ENCODE measurements at places on chromosomes 7 and 10.

DNA sequence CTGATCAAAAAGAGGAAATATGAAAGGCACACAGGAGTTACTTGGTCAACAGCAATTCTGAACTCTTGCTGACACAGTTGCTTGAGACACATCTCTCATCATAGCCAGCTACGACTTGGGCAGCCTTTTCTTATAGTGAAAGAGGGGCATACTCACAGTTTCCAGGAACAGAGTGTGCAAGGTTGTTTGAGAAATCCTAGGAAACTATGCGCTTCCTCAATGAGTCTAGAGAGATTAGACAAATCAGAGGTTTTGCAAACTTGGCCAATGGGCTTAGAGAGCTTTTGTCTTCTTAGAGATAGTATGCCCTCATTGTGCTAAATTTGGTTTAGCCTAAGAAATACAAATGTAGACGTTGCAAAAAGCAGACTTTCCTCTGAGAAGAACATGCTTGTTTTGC, 370.4 kb downstream of the HGF start:
- DNase-seq = no peak

GRCh38 chr7:85714043-85714578, 527.3 kb upstream of the SEMA3D start:
- DNase-seq = no peak

DNA sequence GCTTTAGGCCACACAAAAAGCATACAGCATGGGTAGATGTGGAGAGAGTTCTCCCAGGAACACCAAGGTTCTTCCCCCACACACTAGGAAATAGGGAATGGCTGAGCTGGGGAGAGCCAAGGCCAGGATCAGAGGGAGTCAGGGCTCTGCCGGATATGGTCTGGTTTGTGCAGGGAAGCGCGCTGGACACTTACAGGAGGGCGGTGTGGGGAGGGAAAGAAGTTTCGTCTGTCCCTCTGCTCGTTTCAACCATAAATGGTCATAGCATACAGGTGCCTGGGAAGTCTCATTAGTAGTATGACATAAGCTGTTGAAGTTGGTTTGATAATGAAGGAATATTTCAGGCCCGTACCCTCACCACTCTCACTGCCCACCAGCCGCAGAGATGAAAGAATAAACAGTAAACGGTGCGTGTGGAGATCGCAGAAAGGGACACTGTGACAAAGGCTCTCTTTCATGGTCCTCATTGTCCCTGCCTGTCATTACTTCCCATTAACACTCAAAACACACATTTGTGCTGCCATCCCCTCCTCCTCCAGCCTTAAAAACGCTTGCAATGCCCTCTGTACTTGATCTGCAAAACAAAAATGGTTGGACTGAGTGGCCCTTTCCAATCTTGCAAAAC, 207.2 kb downstream of the CELF2 start:
- DNase-seq = no peak

- no peak for DNase-seq
Measured at GRCh38 chr10:30178356-30178964, 119.1 kb upstream of the JCAD start.

- no peak for DNase-seq
Measured at GRCh38 chr10:90787393-90788198, 70.2 kb downstream of the HTR7 start.

GRCh38 chr7:80640846-80641245, 2.4 kb downstream of the CD36 start:
- DNase-seq = no peak

DNA sequence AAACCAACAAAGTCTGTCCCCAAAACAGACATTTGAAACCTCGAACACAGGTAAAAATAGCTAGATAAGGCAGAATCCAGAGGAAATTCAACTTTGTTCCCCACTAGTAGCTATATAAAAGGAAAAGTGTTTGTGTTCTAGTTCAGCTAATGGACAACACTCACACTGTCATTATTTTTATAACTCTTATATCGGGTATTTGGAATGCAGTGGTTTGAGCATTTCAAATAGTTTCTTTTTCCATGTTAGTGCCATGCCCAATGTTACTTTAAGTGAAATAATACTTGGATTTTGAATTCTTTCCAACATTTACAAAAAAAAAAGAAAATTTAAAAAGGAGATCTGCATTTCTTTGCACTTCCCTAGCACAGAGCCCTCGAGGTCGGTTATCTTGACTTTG, 213.6 kb downstream of the DOCK4 start:
- DNase-seq = no peak

DNA sequence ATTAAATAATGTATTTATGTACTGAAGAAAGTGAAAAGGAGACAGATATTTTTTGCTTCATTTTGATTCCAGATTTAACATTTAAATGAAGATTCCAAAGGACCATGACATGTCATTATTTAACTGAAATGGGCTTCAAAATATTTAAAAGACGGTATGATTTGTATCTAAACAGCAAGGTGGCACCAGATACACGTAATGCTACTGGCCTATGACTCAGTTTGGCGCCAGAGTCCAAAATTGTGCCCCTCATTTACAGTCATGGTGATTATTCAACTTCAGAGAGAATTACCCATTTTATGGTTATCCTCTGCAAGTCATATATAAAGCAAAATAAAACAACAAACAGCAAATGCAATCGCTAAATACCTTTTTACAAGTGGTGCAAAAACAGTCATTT, 94.5 kb downstream of the ETV1 start:
- no peak for DNase-seq

All from T-helper 1 cell (primary cell).